ENCODE measurements at places on chromosomes 4 and X.
A peak's percentile ranks its signal among the peaks of the same experiment; 100 is the strongest.

GRCh38 chrX:132730726-132731125 is 227.7 kb downstream of the HS6ST2 start:
- DNase-seq, result no peak

- DNase-seq, result no peak
These were observed 234.5 kb downstream of the RBMX2 start for GRCh38 chrX:130636277-130636676.

- DNase-seq, result no peak
These were observed 2.4 kb upstream of the PKD2 start for GRCh38 chr4:88005076-88005475.

- no peak for DNase-seq
These were observed 37.6 kb downstream of the ZBTB49 start for GRCh38 chr4:4327652-4328121.

DNA sequence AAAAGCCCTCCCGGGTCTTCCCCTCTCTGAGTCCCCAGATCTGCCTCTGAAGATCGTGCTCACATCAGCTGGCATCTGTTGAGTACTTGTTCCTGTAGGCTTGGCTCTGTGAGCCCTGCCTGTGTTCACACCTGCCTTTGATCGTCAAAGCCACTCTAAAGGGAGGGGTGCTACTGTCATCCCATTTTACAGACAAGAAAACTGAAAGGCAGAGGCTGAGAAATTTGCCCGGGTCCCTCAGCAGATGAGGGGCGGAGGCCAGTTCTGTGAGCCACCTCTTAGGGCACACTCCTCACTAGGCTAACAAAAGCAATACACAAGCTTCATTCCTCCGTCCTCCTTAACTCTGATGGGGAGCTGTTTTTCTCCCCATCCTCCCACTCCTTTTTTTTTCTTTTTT is 655 bp downstream of the CYTL1 start:
- no peak for DNase-seq

GRCh38 chrX:42732506-42732905 is 45.5 kb downstream of the PPP1R2C start:
- no peak for DNase-seq

DNA sequence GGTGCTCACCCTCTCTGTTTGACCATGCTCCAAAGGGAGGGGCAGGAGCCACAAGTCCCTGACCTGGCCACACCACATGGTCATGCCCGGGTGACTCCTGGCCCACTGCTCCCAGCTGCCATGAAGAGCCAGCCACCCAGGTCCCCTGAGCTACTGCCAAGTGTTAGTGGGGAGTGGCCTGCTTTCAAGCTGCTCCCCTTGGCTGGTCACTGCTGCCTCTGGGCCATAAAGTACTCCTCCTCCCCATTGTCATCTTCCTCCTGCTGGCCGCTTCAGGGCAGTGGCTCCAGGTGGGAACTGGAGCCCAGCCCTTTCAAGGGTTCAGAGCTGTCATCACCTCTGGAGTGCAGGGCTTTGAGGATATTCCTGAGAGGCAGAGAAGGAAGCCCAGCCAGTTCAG is 27.3 kb upstream of the RBBP7 start:
- DNase-seq, result no peak

GRCh38 chrX:104432321-104432720 is 133.7 kb upstream of the IL1RAPL2 start:
- DNase-seq, result no peak

GRCh38 chrX:116480059-116480458 is 17.3 kb upstream of the CT83 start:
- DNase-seq, result no peak

DNA sequence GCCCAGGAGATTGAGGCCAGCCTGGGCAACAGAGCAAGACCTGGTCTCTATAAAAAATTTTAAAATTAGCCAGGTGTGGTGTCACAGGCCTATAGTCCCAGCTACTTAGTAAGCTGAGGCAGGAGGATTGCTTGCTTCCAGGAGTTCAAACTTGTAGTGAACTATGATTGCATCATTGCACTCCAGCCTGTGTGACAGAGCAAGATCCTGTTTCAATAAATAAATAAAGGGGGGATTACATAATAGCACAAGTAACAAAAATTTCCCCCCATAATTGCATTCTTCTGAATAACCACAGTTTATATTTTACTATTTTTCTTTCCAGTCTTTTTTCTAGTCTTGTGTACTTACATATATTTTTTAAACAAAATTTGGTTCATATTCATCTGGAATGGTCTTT is 135.6 kb downstream of the CHIC2 start:
- DNase-seq, result no peak

GRCh38 chrX:13198056-13198761 is 121.6 kb downstream of the ATXN3L start:
- DNase-seq, result no peak

DNA sequence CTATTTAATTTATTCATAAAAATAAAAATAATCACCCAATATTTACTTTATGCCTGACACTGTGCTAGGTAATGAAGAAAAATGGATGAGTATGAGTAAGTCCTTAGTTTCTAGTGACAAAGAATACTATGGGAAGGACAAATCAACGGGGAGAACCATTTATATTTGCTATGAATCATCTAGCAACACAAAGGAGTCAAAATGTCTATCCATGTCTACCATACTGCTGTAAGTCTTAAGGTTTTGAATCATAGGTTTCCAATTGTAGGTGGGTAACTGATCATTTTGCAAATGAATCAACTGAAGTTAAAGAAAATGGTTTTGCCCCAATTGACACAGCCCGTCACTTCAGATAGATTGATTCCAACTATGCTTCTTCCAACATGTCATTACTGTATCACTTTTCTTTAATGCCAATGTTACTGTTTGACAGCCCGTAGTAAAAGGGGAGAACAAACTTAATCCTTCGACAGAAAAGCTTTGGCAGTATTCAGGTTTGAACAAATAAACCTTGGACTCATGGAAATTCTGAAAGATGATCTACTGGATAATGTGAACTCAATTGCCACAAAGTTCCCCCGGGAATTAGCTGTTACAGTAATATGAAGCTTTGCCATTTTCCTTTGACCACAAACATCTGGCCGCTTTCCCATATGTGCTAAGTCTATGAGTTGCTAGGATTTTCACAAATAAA is 3.2 kb downstream of the TDO2 start:
- DNase-seq, result no peak

GRCh38 chrX:5307416-5307815 is 921.3 kb downstream of the NLGN4X start:
- DNase-seq, result no peak

GRCh38 chr4:157304769-157305168 is 84.2 kb downstream of the GRIA2 start:
- no peak for DNase-seq

DNA sequence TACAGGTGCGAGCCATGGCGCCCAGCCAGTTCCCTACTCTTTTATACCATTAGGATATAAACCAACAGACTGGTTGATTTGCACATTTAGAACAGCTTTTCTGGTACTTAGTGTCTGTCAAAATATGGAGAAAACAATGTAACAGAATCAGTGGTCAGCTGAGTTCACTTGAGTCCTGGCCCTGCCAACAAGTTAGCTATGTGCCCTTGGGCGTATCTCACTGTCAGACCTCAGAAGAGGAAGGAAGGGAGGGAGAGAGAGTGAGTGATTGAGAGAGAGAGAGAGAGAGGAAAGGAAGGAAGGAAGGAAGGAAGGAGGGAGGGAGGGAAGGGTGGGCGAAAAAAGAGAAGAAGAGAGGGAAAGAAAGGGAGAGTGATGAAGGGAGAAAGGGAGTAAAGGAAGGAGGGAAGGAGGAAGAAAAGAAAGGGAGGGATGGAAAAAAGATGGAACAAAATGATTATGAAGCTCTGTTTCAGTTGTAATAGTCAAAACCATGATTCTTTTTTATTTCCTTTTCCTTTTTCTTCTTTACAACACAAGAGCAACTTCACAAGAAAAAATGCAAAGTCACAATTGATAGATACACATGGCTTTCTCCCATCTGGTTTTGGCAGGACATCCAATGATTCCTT is 55.7 kb upstream of the PDGFRA start:
- DNase-seq, result no peak

- DNase-seq, result no peak
These were observed 174.5 kb downstream of the SMIM20 start for GRCh38 chr4:26088433-26088928.

- no peak for DNase-seq
These were observed 10.9 kb downstream of the MCTS1 start for GRCh38 chrX:120614816-120615215.

DNA sequence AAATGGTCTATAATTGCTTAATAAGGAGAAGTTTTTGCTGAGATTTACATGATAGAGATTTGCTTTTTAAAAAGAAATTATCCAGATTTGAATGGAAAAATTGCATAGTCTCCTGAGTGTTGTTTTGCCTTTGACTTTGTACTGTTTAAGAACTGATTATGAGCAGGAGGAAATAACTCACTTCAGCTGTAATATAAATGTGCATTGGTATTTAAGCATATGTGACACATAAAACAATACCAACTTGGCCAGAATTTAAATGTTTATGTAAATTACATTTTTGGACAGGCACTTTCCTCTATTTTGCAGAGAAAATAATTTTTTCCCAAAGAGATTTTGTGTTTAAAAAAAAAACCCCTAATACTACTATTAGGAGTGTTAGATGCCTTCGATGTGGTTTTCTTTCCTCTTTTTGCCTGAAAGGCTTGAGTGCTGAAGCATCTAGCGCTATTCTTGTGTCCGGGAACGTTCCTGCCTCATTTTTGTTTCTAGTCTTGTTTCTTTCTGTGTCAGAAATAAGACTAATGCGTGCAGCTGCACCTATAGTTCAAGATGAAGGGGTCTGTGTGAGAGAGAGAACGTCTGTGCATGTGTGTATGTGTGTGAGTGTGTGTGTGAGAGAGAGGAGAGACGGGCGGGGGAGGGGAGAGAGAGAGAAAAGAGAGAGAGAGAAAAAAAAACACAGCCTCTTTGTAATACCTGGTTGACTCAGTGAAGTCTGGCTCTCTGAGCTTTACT is 60.8 kb downstream of the TBL1X start:
- peak; percentile 22 for DNase-seq

GRCh38 chr4:89275587-89275986 is 32.0 kb downstream of the GPRIN3 start:
- DNase-seq, result no peak

GRCh38 chr4:42350611-42351182 is 46.6 kb upstream of the SHISA3 start:
- DNase-seq, result no peak

DNA sequence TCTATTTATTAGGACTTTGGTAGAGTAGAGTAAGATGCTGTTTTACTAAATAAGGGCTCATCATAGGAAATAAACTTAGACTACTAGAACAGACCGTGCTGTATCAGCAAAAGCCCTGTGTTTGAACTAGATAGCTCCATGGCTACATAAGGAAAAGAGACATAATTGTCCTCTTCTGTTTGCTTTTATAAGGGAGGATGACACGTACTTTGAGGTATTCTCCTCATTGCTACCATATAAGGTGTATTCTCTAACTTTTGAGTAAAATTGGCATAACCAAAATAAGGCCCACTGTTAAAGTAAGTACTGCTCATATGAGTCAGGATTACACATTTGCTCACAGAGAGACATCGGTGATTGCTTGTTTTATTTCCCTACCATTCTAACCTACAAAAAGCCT is 64.3 kb downstream of the PDLIM5 start:
- DNase-seq, result no peak

GRCh38 chr4:36278789-36279188 is 2.6 kb upstream of the DTHD1 start:
- DNase-seq, result no peak

DNA sequence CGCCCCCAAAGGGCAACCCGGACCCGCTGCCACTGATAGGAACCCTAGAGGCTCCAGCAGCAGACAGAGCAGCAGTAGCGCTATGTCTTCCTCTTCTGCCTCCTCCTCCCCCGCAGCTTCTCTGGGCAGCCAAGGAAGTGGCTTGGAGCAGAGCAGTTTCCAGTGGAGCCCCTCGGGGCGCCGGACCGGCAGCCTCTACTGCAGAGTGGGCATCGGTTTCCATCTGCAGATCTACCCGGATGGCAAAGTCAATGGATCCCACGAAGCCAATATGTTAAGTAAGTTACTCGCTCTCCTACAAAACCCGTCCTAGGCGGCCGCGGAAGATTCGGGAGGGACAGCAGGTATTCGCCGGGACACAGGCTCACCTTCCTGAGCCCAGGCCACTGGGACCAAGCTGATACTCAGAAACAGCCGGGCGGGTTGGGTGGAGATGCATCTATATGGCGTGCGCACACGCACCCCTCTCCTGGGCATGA is 477 bp downstream of the FGF5 start:
- DNase-seq, result no peak

DNA sequence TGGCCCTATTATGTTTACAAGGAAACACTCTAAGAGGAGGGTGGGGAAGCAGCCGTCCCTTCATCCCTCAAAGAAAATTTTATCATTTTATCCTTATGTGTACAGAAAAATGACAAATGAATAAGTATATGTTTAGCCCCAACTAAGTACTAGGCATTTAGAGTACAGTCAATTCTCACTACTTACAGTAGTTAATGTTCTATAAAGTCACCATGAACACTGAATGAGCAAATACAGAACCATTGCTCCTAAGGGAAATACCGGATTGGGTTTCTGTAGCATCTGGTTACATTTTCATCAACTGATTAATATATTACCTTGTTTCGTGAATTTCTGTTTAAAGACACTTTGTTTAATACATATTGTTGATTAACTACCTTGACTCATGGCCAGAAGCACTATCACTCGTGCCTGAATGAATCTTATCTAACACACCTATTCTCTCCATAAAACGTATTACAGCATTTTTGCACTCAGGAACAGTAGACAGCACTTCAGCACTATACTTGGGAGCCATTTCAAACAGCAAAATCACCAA is 109.3 kb downstream of the ASB9 start:
- no peak for DNase-seq

GRCh38 chr4:99091216-99091575 is 2.6 kb upstream of the ADH5 start:
- no peak for DNase-seq

DNA sequence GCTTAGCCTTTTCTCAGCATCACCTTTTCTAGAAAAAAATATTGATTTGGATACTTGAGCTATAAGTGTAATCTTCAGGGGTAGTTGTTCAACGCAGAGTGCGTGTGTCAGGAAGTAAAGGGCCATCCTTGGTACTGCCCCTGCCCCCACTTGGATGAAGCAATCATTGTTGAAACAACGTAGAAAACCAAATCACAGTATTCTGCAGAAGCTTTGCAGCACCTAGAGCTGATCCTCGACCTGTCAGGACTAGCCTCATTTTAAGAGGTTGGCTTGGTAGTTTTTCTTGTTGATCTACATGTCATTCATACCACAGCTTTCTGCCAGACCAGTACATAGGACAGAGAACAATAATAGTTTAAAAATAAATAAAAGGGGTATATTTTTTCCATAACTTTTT is 65.3 kb upstream of the MYOZ2 start:
- no peak for DNase-seq

DNA sequence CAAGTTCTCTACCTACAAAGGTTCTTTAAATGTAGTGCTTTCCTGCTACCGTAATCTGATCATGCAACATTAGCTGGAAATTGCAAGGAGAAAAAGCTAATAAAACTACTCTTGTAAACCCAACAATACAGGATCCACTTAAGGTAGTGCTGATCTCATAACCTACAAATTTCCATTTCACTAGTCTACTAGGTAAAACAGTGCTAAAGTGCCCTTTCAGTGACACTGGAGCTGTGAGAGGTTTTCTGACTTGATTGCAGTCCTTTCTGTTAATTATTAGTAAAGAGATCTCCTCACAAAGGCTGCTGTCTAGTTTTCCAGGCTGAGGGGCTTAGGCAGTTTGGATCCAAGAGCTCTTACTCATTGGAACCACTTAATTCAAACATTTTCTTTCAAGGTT is 1118.7 kb downstream of the SH3BGRL start:
- no peak for DNase-seq
